ENCODE measurements at places on chromosomes 13 and 19.

DNA sequence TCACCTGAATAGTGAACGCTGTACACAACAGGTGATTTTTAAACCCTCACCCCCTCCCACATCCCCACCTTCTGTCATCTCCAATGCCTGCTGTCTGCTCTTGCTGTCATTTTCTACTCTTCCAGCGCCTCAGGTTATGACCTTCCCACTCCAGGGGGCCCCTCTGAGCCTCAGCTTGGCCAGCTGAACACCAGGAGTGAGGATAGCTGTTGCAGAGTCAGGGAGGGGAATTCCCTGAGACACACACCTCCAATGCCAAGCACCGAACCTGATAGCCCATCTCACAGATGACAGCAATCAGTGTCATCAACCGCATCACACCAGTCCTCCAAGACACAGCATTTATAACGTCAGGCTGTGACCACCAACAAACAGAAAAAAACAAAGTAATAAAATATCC is 193.5 kb downstream of the ZNF536 start:
- DNase-seq = no peak

- DNase-seq = no peak
Measured at GRCh38 chr13:82224806-82225205, 1657.5 kb downstream of the SLITRK1 start.

GRCh38 chr19:46785980-46786235 is 2.5 kb downstream of the SLC1A5 start:
- no peak for DNase-seq

DNA sequence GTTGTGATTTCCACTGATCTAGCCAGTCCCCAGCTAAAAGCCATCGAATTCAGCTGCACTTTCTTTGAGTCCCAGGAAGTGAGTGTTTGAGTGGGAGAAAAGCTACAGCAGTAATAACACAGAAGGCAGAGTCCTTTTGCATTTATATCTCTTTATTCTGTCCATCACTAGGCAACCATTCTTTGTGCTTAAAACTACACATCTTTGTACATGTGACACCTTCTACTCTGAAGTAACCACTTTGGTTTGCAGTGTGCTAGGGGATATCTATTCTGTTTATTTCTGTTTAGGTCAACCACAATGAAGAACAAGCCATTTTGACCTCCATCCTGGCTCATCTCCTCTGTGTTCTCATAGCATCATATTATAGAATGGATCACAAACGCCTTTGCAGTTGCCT is 226.0 kb upstream of the SERP2 start:
- no peak for DNase-seq

- DNase-seq = no peak
Measured at GRCh38 chr19:33476151-33476707, 45.4 kb downstream of the PEPD start.

GRCh38 chr13:62035981-62036380 is 620.3 kb upstream of the PCDH20 start:
- no peak for DNase-seq

All from activated CD8-positive, alpha-beta memory T cell treated with anti-CD3 and anti-CD28 coated beads for 1 hour (primary cell).